Esophagus muscularis mucosa (tissue), 4 donors: ENCODE measurements at places on chromosomes 3 and 15.

DNA sequence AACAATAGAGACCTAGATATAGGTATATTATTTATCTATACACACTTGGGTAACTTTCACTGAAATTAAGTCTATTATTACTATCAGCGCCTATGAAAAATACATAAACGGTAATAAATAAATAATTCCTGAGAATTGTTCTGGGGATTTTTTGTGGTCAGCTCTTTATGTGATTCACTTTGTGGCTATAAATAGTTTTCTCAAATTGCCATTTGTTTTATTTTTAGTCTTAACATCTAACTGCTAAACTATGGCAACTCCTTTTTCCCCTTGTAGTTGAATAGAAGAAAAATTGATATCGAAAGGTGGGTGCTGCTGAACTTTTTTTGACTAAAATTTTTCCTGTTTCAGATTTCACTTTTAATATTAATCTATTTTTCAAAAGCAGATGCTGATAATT lies 189.0 kb downstream of the VGLL3 start:
- no peak for DNase-seq

DNA sequence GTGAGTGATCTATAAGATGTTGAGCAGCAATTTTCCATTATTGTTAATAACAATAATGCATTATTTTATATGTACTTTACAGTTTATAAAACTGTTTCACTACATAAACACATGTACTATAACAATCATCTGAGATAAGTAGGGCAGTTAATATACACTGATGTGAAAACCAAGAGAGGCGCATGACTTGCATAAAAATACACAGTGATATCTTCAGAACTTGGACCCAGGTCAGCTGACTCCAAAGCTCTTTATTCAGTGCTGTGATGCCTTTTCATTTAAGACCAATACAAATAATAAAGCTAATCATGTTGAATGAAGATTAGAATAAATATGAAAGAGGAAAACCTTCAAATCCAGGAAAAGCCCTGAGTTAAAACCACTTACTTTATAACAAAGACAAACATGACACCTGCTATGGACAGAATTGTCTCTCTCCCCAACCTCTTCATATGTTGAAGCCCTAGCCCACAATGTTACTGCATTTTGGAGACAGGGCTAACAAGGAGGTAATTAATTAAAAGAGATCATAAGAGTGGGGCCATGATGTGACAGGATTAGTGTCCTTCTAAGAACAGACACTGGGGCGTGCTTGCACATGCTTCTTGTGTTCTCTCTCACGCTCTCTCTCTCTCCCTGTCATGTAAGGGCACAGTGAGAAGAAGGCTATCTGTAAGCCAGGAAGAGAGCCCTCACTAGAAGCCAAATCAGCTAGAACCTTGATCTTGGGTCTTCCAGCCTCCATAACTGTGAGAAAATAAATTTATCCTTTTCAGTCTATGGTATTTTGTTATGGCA lies 55.8 kb upstream of the TSPAN3 start:
- DNase-seq: no peak

- no peak for DNase-seq
These were observed 15.4 kb downstream of the SH3BP5 start for GRCh38 chr3:15316998-15317435.

GRCh38 chr3:169454823-169455222 lies 208.7 kb downstream of the MECOM start:
- no peak for DNase-seq

DNA sequence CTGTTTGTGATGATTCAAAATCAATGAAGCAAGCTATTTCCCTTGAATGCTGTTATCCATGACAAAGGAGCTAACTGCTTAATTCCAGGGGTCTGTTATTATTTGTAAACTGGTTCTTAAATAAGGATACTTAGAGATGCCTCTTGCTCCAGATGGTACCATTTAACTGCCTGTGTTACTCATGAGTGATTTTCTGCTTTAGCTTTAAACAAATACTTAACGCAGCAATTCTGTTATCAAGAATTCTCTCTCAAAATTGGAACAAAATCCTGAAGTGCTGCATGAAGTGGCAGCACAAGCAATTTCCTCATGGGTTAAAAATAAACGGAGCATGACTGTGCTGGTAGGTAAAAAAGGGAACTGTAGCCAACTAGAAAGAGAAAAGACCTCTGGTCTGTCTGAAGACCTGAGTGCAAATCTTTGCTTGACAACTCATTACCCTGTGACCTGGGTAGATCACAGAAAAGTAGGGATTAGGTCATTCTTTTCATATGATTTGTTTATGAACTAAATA lies 62.5 kb upstream of the GBE1 start:
- no peak for DNase-seq

GRCh38 chr15:98358971-98359370 lies 289.4 kb upstream of the IGF1R start:
- no peak for DNase-seq

GRCh38 chr3:26229801-26230200 lies 392.8 kb upstream of the LRRC3B start:
- DNase-seq: no peak

DNA sequence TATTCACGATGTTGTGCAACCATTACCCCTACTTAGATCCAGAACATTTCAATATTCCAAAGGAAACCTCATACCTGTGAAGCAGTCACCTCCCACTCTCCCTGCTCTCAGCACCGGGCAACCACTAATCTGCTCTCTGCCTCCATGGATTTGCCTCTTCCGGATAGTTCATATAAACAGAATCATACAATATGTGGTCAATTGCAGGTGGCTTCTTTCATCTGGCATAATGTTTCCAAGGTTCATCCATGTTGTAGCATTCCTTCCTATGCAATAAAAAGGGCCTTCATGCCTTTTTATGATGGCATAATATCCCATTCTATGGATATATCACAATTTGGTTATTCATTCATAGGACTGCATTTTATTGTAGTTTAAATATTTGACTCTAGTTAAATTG lies 23.9 kb downstream of the CA12 start:
- DNase-seq: no peak

DNA sequence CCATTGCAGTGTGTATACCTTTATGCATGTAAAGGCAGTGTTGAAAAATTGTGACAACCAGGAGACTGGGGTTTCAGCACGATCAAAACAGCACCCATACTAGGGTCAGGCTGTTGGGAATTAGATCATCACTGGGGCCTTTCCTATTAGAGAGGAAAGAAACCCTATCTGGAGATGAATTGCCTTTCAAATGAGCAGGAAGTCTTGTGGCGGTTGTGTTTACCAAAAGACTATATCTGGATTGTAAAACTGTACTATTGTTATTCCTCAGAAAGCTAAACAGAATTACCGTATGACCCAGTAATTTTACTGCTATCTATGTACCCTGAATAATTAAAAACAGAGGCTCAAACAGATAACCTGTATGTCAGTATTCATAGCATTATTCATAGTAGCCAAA lies 10.1 kb downstream of the UBE2E1 start:
- no peak for DNase-seq

DNA sequence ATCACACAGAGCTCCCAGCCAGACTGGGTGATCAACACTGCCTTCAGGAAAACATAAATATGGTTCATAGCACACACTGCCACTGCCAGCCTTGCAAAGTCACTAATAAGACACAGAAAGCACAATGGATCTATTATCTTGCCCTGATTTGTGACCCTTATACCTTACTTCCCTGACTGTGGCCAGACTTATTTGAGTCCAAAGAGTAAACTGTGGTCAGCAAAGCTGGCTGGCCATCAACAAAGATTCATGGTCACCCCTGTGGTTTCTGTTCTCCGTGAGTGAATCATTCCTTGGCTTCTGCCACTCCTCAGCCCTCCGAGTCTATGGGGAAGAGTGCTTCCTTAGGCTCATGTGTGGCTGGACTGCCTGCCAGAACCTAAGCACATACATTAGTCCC lies 437.7 kb downstream of the RAP2B start:
- no peak for DNase-seq

GRCh38 chr3:96755519-96755918 lies 58.9 kb upstream of the EPHA6 start:
- DNase-seq: no peak

- no peak for DNase-seq
These were observed 37.2 kb downstream of the ABHD5 start for GRCh38 chr3:43727930-43728329.

DNA sequence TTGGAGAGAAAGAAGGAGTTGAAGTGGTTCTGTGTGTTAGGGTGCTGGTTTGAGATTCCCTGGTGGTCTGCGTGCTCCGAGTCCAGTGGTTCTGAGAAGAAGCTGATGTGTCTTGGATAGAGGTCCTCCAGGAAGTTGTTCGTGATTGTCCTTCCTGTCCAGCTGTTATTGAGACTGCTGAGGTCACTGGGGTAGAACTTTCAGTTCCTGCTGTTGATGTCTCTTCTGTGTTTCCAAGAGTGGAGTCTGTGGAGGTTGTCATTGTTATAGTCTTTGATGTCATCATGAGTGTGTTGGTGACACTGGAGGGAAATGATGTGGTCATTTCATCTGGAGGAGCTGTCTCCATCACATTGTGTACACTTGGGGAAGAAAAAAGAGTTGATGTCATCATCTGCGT lies 20.8 kb downstream of the MUC4 start:
- DNase-seq: no peak

DNA sequence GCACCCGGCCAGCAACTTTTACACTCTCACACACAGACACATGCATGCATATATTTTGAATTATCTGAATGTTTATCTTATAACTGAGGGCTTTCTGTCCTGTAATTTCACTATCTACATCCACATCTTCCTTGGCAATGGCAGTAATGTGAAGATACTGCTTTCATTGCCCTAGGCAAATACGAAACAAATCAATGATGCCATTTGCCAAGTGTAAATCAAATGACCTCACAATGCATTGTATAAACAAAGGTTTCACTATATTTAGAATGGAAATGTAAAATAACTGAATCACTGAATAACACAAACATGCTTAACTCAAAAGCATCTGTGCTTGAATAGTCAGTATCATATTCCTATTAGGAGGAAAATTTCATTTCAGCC lies 455.6 kb downstream of the TBL1XR1 start:
- DNase-seq: no peak

- no peak for DNase-seq
These were observed 167.9 kb upstream of the CTNNB1 start for GRCh38 chr3:41031401-41031800.

- DNase-seq: no peak
These were observed 142.0 kb upstream of the PDZRN3 start for GRCh38 chr3:73766599-73767381.
